Hematopoietic multipotent progenitor cell treated with erythropoietin and hydrocortisone succinate and interleukin-3 and kit ligand, for 8 days (in vitro differentiated cells): ENCODE measurements at places on chromosomes 1 and 21.

GRCh38 chr1:192903142-192903541, 94.3 kb downstream of the RGS2 start:
- no peak for DNase-seq

GRCh38 chr1:114467491-114467890, 43.5 kb downstream of the TRIM33 start:
- no peak for DNase-seq

GRCh38 chr1:234570329-234571120, 39.5 kb downstream of the IRF2BP2 start:
- DNase-seq: no peak

DNA sequence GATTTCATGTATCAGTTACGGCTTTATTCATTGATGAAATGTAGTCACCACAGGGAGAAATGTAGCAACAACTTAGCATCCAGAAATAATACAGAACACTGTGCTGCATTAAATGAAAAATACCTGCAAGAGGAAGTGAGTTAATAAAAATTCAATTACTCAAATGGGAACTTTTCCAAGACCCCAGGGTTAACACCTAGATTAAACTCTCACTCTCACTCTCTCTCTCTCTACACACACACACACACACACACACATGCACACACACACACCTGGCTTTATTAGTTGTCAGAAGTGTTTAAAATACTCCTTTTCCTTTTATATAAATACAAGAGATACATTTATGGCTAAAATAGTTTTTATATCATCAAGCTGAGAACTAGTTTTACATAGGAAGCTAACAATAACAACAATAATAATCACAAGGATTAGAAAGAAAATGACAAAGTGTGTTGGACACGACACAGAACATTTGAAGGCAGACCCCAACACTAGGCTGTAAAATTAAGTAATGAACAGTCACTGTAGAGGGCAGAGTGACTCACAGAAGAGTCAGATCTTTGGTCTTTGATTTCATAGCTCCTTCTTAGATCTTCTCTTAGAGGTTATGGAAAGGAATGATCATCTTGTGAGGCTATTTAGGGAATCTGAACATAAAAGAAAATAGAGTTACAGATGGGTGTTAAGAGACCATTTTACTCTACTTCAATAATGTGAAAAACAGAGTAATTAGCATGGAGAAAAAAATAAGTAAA, 1266.0 kb upstream of the ADGRL2 start:
- no peak for DNase-seq

- DNase-seq: no peak
Measured at GRCh38 chr1:202452508-202452907, 104.0 kb downstream of the PPP1R12B start.

- DNase-seq: no peak
Measured at GRCh38 chr1:219900201-219900600, 28.2 kb downstream of the SLC30A10 start.

GRCh38 chr21:25307489-25307888, 299.8 kb downstream of the MRPL39 start:
- no peak for DNase-seq

DNA sequence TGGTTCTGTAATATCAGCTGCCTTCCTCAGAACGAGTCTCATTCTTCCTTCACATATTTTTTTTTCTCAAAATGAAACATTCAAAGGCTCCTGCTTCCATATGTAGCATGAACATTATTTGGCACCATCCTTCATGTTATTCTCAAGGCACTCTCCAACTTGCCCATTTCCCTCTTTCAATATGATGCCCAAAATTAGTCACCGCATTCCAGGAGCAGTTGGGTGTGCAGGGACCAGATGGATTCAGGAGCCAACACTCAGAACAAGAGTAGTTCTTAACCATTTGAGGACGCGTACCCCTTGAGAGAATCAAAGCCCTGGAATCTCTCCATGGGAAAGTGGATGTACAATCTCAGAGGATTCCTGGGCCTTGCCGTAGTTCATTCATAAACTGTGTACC, 50.3 kb downstream of the KCNK1 start:
- DNase-seq: no peak

DNA sequence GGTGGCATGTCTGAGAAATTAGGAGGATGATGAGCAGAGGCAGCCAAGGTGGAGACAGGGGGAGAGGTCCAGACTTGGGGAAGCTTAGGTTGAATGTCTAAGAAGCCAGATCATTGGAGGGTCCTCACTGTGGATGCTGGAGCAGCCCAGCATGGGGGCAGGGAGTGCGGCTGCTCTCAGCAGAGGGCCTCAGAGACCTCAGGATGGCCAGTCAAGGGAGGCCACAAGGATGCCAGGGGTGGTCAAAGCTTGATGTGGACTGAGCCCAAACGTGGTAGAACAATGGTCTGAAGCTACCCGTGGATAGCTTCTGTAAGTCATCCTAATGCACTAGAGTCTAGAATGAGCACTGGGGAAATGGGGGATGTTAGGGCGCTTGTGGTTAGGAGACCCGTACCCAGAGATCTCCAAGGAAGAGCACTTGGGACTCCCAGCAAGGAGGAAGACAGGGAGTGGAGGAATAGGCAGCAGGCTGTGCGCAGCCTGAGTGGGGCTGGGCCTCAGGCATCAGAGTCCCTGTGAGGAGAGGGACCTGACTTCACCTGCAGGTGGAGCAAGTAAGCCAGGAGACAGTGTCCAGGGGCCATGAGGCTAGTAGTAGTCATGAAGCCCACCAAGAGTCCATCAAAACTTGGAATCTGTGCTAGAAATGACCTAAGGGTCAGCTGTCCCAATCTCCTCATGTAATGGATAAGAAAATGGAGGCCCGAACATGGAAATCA, 4.3 kb upstream of the S100A9 start:
- no peak for DNase-seq

DNA sequence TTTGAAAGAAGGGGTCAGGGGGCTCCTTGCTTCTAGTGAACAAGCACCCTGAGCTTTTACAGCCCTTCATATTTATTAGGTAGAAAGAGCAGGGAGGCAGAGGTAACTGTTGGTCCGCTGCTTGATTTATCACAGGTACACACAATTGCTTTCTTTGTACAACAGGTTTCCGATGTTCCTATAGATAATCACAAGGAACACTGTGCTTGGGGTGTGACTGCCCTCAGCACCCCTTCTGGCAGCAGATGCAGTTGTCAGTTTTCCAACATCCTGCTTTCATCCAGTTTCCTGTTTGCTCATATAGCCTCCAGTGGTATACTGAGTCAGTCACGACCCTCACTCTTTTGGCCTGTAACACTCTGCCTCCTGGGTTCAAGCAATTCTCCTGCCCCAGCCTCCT, 40.6 kb downstream of the SCP2 start:
- DNase-seq: no peak

- DNase-seq: no peak
Measured at GRCh38 chr1:198497326-198498102, 43.0 kb downstream of the ATP6V1G3 start.
